ENCODE measurements at places on chromosomes 1 and 21.

DNA sequence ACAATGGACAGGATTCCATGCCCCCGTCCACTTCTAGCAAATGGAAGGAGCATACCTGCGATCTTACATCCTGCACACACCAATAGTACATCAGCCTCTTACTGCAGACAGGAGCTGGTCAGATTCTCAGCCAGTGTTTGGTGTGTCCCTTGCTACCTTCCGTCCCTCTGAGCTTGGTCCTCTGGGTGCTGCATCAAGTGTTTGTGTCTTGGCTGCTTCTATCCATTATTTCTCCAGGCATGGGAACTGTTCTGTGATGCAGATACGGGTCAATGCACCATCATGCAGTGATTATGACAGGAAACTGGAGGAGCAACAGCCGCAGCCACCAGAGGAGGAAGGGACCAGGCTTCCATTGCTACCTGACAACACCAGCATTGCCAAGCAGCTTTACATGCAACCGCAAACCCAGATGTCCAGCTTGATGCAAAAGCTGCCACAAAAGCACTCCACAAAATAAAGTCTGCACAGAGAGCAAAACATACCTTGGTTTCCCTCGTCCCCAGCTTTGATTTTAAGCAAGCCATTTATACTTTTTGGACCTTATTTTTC, 21.9 kb upstream of the OVAAL start:
- no peak for DNase-seq

- no peak for DNase-seq
These were observed 56.4 kb upstream of the FMOD start for GRCh38 chr1:203407296-203407695.

- no peak for DNase-seq
These were observed 188.9 kb downstream of the RRAGC start for GRCh38 chr1:38670544-38671122.

GRCh38 chr1:116323491-116323890, 49.6 kb upstream of the ATP1A1 start:
- DNase-seq, result no peak
